Effector memory CD4-positive, alpha-beta T cell (primary cell): ENCODE measurements at places on chromosomes 13 and 19.

DNA sequence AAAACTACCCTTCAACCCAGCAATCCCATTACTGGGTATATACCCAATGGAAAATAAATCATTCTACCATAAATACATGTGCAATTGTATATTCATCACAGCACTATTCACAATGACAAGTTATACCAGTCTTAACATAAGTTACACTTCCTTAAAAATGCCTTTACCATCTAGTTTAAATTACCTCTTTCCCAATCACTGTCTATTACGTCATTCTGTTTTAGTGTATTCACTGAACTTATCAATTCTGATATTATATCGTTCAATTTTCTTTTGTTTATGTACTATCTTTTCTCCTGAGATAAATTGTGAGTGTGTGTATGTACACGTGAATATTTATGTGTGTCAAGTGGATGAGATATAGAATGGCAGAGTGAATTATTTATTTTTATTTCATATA is 1416.8 kb downstream of the OLFM4 start:
- DNase-seq, result no peak

GRCh38 chr19:13597640-13598039 is 91.4 kb upstream of the CACNA1A start:
- DNase-seq, result no peak

- no peak for DNase-seq
Observed at GRCh38 chr13:114030666-114031610, 57.1 kb upstream of the C13orf46 start.

DNA sequence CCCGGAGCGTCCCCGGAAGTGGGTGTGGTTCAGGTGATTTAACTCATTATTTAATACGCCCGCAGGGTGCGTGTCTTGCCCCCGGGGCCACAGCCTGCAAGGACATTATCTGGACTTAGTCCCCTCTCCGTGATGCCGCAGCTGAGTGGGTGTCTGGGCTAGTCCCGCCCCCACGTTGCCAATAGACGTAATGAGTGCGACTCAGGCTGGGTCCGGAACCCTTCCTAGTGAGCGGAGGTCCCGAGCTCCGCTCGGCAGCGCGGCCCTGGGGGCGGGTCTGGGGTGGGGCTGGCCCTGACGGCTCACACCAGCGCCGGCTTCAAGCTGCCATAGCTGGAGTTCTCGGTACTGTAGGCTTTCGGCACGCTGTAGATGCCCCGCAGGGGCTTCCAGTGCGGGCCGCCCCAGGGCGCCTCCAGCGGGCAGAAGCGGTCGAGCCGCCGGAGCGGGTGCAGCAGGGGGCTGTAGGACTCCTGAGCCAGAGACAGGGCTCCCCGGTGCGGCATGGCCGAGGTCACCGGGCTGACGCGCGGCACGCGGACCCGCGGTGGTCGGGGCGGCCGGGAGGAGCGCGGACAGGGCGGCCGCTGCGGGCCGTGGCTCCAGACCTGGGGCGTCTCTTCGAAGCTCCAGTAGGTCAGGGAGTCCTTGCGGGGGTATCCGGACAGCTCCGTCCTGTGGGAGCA is 918 bp upstream of the LHB start:
- peak; percentile 49 for DNase-seq

GRCh38 chr19:6402837-6403608 is 10.1 kb upstream of the GTF2F1 start:
- no peak for DNase-seq

DNA sequence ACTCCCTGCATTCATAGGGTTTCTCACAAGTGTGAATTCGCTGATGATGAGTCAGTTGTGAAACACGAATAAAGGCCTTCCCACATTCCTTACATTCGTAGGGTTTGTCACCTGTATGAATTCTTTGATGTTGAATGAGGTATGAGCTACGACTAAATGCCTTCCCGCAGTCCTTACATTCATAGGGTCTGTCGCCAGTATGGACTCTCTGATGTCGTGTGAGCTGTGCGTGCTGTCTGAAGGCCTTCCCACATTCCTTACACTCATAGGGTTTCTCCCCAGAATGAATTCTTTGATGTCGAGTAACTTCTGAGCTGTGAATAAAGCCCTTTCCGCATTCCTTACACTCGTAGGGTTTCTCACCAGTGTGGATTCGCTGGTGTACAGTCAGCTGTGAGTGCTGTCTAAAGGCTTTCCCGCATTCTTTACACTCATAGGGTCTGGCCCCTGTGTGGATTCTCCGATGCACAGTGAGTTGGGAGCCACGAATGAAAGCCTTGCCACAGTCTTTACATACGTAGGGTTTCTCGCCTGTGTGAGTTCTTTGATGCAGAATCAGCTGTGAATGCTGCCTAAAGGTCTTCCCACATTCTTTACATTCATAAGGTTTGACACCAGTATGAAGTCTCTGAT is 30.5 kb upstream of the COX7A1 start:
- DNase-seq, result no peak

- no peak for DNase-seq
Observed at GRCh38 chr13:41680900-41681299, 223.6 kb downstream of the RGCC start.

DNA sequence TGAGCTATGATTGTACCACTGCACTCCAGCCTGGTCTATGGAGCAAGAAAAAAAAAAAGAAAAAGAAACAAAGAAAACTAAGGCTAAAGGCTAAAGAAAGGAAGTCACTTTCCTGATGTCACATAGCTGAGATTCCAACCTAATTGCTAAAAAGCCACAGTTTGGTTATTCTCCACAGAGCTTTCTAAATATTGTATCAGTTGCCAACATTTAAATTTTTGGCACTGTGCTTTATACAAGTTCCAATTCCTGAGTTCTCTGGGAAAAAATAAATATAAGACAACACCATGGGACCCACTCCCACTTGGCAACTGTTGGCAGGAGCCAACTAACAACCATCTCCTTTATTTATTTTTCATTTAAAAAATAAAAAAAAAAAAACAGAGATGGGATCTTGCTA is 11.2 kb upstream of the LYPD3 start:
- DNase-seq, result no peak

- DNase-seq, result no peak
Observed at GRCh38 chr19:3608079-3608641, 1.5 kb upstream of the TBXA2R start.

DNA sequence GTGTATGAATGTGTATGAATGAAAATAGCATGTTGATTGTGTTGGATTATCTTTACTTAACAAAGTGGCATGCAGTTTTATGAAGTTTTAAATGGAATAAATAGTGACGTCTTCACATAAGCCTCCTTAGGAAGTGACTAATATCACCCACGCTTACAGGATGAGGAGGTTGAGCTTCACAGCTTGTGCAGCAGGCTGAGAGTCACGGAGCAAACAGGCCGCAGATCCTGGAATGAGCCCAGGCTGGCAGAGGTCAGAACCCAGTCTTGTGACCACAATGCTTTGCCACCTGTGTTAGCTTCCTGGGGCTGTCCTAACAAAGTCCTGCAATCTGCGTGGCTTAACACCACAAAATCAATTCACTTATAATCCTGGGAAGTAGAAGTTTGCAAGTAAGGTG is 20.8 kb downstream of the LAIR2 start:
- DNase-seq, result no peak

- no peak for DNase-seq
Observed at GRCh38 chr19:5141129-5141849, 172.4 kb downstream of the KDM4B start.

DNA sequence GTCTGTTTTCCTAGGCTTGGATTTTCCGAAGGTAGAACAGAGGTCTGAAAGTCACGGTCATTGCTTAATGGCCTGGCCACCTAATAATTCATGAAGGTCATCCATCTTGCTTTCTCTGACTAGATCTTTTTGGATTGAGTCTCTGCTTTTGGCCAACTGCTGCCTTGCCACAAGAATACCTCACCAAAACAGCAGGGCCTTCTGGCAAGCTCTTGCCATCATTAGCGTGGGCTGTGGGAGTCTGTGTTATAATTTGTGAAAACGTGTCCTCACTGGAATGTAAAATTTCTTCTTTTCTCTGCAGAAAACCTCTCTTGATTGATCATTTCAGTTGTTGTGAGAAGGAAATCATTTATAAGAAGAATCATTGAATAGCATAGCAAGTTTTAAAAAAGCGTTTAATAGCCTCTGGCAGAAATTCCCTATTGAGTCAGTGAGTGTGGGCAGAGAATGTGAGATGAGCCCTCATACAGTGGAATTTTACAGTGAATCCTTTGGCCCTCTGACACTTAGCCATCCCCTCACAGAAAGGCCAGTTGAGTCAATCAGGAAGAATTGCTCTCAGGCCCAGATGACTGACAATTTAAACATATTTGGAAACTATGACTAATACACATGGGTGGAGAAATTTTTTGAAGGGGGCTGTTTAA is 43.2 kb upstream of the ERICH6B start:
- no peak for DNase-seq

- no peak for DNase-seq
Observed at GRCh38 chr13:109028624-109029023, 399.2 kb downstream of the MYO16 start.

DNA sequence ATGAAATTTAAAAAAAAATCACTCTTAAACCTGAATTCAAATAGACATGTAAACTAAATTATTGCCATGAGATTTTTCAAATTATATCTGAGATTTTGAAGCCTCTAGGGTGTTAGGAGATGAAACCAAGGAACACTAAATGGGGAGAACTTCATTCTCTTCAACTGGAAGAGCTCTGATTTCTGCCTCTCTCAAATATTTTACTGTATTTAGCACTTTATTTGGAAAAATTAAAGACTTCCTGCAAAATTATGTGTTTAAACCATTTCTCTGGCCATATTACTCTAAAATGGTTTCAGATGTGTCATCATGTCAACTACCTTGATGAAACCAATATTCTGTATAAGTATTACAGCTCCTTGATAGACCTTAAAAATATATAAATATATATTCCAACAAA is 1571.6 kb upstream of the PRR20A start:
- DNase-seq, result no peak

- DNase-seq, result peak; percentile 88
Observed at GRCh38 chr19:4343370-4344307, at the start of gene MPND. TSS of gene MPND (plus strand) at chr19:4343562. CDS start at chr19:4343594, 32 bp downstream.

- DNase-seq, result no peak
Observed at GRCh38 chr13:50699874-50700663, 143.4 kb downstream of the DLEU7 start.

- no peak for DNase-seq
Observed at GRCh38 chr19:16945364-16945714, 56.5 kb downstream of the F2RL3 start.

- no peak for DNase-seq
Observed at GRCh38 chr13:79442221-79442620, 36.2 kb upstream of the RBM26 start.

DNA sequence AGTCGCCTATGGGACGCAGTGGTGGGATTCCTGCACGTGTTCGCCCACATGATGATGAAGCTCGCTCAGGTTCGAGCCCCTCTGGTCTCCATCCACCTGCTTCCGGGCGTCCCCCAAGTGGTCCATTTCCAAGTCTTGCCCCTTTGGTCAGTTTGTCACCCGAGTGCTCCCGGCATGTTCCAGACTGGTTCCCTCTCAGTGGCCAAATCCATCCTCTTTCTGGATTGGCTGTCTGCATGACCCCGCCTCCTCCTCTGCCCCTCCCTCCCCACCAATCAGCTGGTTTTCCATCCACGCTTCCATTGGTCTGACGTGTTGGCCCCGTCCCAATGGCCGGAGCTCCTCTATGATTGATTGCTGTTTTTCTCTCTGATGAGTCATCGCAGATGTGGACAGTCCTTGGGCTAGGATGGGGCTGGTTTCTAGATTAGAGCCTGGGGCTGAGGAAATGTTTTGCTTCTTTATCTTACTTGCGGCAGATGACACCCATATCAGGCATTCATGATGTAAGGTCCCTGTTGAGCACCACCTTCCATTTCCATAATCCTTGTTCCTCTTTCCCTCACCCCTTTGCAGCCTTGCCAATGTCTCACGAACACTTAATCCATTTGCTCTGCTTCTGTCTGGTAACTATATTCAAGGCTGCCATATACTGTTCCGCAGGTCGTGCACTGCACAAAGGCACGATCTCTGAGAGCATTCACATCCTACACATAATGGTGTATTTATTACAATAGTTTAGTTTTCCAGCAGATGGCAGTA is 73.8 kb downstream of the MAP4K1 start:
- DNase-seq, result no peak

DNA sequence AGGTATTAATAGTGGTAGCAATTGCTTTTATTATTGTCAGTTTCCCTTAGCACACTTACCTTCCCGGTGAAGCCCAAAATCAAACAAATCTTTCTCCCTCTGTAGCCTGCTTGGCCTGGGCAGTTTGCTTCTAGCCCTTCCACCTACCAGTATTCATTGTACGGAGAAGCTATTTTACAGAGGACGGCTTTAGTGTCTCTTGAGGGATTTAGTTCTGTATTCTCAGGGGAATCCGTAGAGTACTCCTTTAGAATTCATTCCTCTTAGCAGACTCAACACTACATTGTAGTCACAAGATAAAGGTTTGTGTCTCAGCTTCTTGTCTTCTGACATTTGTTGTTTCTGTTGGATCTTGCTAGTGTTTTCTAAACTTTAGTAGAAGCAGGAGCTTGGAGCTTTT is 24.1 kb upstream of the WTIP start:
- no peak for DNase-seq

DNA sequence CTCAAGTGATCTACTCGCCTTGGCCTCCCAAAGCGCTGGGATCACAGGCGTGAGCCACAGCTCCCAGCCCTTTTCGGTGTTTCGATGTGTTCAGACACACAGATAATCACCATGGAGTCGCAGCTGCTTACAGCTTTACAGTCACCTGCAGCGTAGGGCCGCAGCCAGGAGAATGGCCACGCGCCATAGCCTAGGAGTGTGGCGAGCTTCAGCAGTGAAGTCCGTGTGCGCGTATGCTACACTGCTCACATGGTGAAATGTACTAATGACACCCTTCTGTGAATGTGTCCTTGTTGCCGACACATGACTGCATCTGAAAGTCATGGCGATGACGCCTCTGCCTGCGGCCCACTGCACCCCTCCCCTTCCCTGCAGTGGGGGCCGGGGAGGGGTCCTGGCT is 23.6 kb downstream of the AP3D1 start:
- DNase-seq, result no peak

- DNase-seq, result no peak
Observed at GRCh38 chr19:44846455-44847143, 502 bp downstream of the NECTIN2 start.

DNA sequence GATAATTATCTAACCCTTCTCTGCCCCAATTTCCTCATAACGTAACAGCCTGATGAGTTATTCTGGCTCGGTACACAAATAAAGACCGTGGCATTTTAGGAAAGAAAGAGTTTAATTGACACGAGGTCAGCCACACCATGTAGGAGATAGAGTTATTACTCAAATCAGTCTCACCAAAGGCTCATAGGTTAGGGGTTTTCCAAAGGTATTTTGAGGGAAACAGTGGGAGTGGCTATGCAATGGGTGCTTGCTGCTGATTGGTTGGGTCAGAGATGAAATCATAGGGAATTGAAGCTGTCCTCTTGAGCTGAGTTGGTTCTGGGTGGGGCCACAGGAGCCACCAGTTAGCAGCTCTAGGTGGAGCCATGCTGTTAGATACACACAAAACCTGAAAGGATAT is 137.5 kb downstream of the FREM2 start:
- no peak for DNase-seq

- no peak for DNase-seq
Observed at GRCh38 chr13:44817131-44817671, 172.1 kb downstream of the NUFIP1 start.

DNA sequence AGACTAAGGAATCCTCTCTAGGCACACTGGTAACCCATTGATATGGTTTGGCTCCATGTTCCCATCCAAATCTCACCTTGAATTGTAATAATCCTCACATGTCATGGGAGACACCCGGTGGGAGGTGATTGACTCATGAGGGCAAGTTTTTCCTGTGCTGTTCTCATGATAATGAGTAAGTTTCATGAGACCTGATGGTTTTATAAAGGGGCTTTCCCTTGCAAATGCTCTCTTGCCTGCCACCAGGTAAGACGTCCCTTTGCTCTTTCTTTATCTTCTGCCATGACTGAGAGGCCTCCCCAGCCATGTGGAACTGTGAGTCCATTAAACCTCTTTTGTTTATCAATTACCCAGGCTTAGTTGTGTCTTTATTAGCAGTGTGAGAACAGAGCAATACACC is 81.4 kb upstream of the GPC6 start:
- DNase-seq, result no peak
